Stimulated activated CD4-positive, alpha-beta T cell treated with anti-CD3 and anti-CD28 coated beads, Interleukin-4, amount 100 ng/mL, for 48 hours (primary cell): ENCODE measurements at places on chromosomes 4 and X.

- DNase-seq, result no peak
Observed at GRCh38 chrX:70497026-70497425, 52.4 kb downstream of the DLG3 start.

DNA sequence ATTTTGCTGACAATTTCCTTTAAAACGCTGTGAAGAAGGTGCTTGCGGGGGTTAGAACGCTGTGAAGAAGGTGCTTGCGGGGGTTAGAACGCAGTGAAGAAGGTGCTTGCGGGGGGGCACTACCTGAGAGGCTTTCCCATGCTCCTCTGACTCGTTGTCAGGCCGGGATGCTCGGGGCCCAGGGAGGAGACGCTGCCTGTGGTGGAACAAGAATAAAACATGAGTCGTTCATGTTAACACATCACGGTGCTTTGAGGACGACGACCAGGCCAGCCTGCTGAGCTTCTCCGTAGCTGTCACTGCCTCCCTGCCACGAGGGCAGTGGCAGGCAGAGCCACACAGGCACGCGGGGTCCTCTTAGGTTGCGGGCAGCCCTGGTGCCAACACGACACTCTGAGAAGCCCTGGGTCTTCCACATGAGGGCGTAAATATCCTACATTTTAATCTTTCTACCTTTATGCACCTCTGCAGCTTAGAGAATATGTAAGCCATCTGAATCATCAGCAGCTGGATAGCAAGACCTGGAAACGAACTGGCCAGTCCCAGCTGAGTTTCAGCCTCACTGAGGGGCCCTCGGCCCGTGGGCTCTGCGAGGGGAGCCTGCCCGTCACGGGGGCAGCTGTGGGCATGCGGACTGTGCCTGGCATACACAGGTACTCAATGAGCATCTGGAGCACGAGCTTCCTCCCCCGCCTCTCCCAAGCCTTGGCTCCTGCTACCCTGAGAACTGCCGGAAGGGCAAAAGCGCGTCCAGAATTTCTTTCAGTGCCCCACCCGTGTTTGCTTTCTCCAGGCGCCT lies 47.0 kb downstream of the FGFRL1 start:
- DNase-seq, result no peak

GRCh38 chr4:182492423-182492822 lies 249.2 kb downstream of the TENM3 start:
- DNase-seq, result no peak

- DNase-seq, result no peak
Observed at GRCh38 chrX:9356846-9357245, 108.0 kb upstream of the TBL1X start.

- DNase-seq, result no peak
Observed at GRCh38 chr4:142954415-142954814, 108.3 kb upstream of the INPP4B start.

GRCh38 chrX:9534686-9535085 lies 69.8 kb downstream of the TBL1X start:
- no peak for DNase-seq

- no peak for DNase-seq
Observed at GRCh38 chr4:155569960-155570515, 96.6 kb upstream of the GUCY1A1 start.

DNA sequence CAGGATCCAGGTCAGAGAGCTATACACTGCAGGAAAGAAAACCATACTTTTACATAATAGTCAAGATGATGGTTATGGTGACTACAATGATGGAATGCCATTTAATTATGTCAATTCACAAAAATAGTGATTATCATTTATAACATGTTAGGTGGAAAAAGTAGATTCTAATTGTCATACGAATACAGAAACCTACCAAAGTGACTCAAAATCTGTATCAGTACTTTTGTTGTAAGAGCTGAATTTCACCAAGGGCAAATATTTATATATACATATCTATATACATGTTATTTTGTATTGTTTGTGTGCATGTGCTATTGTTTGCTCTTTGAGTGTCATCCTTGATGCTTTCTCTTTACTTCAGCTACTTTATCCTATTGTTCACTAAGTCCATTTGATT lies 485.4 kb downstream of the INPP4B start:
- no peak for DNase-seq

- no peak for DNase-seq
Observed at GRCh38 chrX:118724775-118725174, 2.6 kb upstream of the IL13RA1 start.

GRCh38 chr4:99821918-99822503 lies 5.4 kb downstream of the DAPP1 start:
- DNase-seq, result no peak

DNA sequence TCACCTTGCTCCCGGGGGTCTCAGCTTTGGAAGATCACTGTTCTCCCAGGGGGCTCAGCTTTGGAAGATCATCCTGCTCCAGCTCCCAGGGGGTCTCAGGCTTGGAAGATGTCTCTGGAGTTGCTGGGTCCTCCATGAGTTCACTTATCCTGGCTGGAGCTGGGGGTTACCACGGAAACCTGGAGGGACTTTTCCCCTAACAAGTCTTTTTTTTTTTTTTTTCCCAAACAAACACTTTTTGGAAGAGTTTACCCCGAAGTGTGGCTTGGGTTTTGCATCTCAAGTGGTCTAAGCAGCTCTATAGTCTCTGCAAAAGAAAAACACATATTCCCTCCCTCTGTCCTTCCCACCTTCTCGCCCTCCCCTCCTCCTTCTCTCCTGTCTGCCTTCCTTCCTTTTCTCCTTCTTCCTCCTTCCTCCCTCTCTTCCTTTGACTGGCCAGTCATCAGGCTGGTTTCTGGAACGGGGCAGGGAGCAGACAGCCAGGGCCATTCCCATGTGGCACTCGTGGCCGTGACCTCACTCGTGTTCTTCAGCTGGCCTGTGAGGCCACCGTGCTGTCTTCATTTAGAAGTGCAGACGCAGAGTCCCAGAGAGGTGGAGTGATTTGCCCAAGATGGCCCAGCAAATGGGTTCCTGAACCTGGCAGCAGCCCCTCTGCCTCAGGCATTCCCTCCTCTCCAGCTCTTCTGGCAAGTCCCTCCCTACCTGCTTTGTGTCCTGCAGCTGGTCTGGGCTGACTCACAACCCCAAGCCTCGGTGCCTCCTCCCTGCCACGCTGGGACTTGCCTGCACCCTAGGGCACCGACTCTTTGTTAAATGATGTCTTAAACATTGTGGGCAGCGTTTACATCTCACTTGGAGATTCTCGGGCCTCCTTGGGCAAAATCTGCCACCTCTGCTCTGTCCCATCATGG lies 25.9 kb upstream of the HMX1 start:
- DNase-seq, result no peak
